ENCODE measurements at places on chromosomes 5 and 9. TPM values are rescaled to one million over a fixed set of nuclear protein-coding genes. Genes with fewer than 3 reads are reported as not detected.

DNA sequence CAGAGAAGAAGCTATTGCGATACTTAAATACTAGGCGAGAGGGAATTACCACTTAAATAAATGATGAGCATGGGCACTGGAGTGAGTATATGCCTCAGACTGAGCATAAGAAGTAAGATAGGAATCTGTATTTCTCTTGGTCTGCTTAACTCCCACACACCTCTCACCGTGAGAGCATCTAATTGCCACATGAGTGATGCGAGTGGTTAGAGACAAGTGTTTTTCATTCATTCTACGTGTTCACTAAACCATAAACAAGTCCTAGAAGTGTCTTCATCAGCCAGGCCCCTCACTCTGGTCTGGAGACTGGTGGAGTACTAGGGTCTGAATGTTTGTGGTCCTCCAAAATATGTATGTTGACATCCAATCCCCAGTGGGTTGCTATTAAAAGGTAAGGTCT lies 150.2 kb upstream of the SLC12A2 start:
- DNase-seq = no peak

- DNase-seq = no peak
These were observed 76.6 kb downstream of the RALGPS1 start for GRCh38 chr9:126991183-126991582.

DNA sequence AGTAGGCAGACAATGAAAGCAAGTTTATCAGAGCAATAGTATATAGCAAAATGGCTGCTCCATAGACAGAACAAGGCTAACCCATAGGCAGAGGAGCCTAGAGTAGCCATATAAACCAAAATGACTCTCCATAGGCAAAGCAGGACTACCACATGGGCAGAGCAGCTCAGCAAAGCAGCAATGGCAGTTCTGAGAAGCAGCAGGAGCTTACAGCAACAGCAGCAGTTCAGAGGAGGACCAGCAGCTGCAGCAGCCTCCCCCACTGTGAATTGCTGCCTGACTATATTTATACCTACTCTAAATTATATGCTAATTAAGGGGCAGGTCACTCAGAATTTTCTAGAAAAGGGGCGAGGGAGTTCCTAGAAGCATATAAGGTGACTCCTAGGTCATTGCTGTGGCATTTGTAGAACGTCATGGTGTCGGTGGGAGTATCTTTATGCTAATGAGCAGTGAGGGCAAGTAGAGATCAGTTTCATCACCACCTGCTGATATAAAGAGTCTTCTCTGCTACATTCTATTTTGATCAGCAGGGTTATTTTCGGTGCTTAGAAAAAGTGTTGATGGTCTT lies 1115.5 kb downstream of the DTWD2 start:
- no peak for DNase-seq

GRCh38 chr9:123914517-123915196 lies 15.3 kb downstream of the DENND1A start:
- DNase-seq = no peak

GRCh38 chr9:70107558-70107957 lies 63.9 kb downstream of the MAMDC2 start:
- no peak for DNase-seq

- no peak for DNase-seq
These were observed 37.6 kb downstream of the ALG2 start for GRCh38 chr9:99184110-99184474.

GRCh38 chr9:86721843-86722705 lies 225.2 kb downstream of the GAS1 start:
- DNase-seq = peak; percentile 47

DNA sequence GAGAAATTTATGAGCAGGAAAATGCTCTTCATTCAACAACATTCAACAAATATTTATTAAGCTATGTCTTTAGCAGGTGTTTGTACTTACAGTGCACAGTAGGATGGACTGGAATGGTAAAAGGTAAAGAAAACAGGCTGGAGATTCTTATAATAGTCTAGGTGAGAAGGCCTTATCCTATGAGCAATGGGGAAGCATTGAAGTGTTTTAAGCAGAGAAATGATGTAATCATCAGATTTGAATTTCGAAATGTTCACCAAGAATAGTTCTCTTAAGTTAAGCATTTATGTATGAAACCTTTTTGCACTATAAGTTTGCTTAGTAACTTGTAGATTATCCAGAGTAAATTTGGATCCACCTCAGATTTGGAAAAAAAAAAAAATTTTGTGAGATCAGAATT lies 209.3 kb downstream of the NR3C1 start:
- DNase-seq = no peak

DNA sequence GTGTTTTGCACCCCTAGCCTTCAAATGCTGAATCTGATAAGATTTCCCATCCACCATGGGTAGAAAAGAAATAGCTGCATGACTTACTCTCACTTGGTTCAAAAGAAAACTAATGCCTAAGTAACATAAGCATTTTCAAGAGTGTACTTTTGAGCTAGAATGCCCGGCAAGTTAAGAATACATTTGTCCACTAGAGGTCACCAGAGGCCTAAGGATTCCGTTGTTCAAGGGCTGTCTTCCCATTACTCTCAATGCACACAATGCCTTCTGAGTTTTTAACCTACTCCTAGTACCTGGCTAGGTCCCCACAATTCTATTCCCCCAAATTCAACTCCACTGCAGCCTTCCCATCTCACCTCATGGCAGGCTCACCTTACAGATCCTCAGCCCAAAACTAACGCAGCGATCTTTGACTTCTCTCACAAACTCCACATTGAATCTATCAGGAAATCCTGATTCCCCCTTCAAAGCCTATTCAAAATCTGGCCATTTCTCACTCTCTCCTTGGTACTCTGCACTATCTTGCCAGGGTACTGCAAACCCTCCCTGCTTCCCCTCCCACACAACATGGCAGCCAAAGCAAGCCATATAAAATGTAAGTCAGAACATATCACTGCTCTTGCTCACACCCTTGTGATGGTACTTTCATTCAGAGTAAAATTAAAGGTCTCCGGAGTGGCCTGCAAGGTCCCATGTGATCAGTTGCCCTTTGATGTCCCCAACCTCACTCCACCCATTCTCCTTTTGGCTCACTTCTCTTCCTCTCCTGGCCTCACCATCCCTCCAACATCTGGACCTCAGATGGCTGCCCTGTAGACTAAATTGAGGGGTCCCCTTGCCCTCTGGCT lies 13.4 kb downstream of the OXCT1 start:
- DNase-seq = no peak

The PCDHA6 gene
- total RNA-seq = 0.27 TPM
